Stimulated activated CD8-positive, alpha-beta memory T cell treated with anti-CD3 and anti-CD28 coated beads, Interleukin-7, amount 100 ng/mL, for 1 hour (primary cell): ENCODE measurements at places on chromosomes 13 and 19.

GRCh38 chr13:37429976-37430375 is 168.6 kb downstream of the POSTN start:
- DNase-seq, result no peak

- DNase-seq, result no peak
Measured at GRCh38 chr19:12295191-12295590, 508 bp upstream of the ZNF44 start.

DNA sequence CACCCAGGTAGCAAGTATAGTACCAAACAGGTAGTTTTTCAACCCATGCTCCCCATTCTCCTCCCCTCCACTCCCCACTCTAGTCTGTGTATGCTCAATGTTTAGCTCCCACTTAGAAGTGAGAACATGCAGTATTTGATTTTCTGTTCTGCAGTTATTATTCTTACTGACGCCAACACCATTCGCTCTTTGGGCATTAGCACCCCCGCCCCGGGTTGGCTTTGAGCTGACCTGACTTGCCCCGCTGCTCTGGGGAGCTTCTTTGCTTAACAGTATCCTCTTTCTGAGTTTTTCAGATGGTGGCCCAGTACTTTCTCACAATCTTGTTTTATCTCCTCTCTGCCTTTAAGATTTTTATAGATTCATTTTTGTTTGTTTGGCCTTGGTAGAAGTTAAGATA is 138.7 kb downstream of the CRYL1 start:
- no peak for DNase-seq

DNA sequence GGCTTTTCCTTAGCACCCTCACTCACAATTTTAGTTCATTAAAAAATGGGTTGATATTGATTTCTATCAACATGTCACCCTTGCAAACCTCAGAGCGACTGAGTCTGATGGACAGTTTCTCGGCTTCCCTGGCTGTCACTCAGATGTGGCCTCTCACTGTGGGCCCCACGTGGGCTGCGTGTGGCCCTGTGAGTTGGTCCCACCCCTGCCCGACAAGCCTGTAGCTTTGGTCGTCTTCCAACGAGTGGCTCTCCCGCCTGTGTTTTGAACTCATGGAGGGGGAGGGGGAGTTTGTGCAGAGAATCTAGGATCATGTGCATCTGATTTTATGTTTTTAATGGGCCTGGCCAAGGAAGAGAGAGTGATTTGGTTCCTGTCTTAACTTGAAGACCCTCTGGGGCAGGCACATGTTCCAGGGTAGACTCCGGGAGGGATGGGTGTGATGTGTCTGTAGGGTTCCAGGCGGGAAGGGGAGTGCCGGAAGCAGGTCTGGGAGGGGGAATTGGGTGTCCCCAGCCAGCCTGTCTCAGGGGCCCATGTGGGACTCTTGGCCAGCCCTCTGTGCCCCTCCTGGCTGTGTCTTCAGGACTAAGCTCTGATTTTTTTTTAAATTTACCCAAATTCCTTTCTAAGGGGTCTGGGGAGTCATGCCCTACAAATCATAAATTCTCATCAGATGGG is 18.9 kb downstream of the ATP11A start:
- no peak for DNase-seq
